Activated T-helper 1 cell treated with anti-CD3 and anti-CD28 coated beads, Interleukin-12 subunit alpha, Interleukin-12 subunit beta, Interleukin-2, Interleukin-4 antibody, amounts not matched to agents 30 ng/mL and 10 ng/mL and 1 ng/mL, durations not matched to agents 14 hours and 24 hours and 36 hours (primary cell): ENCODE measurements at places on chromosomes 11 and 22.

DNA sequence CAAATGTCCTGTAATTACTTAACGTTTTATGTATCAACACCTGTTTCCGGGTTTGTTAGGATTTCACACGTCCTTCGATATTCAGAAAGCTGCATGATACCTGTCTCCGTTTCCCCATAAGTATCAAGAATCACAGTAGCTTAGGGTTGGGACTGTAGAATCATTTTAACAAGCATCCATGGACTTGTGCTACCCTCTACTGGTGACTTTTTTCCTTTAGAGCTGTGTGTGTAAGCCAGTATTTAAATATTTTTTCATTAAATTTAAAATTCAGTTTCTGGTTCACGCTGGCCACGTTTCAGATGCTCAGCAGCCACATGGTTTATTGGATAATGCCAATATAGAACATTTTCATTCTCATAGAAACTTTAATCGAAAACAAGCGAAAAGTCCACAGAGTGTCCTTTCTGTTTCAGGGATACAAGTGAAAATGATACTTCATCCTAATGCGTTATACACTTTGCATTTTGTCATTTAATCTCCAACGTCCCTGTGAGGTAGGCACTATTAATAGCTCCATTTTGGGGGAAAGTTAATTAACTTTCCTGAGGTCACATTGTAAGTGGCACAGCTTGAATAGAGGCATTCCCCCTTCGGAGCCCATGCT, 61.5 kb upstream of the SLC25A18 start:
- peaks cover 4% of the 10 kb centered on the region for H3K4me1 ChIP-seq
- H3K27ac ChIP-seq: no peak overlapping the region
- H3K27me3 ChIP-seq: peaks cover 3% of the 10 kb centered on the region
- H3K36me3 ChIP-seq: no peaks in the 10 kb centered on the region

GRCh38 chr22:47318041-47318737, 555.7 kb downstream of the TBC1D22A start:
- H3K36me3 ChIP-seq: no peaks in the 10 kb centered on the region
- no peaks in the 10 kb centered on the region for H3K4me1 ChIP-seq
- H3K4me3 ChIP-seq: no peak overlapping the region
- no peak for DNase-seq

DNA sequence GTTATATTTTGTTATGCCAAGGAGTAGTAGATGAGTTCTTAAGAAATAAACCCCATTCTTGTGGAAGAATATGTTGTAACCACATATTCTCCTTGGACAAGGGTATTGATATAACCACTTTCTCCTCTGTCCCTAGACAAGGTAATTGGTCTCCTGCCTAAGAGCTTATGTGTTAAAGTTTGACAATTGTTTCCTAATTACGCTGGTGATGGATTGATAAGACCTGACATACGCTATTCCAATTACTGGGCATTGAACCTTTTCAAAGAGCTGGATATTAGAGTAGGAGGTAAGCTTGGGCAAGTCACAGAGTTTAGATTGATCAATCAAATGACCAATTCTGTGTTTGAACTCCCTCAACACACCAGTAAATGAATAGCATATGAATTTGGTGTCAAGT, 88.9 kb downstream of the RAB38 start:
- no peak overlapping the region for H3K4me3 ChIP-seq
- no peaks in the 10 kb centered on the region for H3K4me1 ChIP-seq
- DNase-seq: no peak
- no peak overlapping the region for H3K27ac ChIP-seq
- H3K27me3 ChIP-seq: peaks cover 8% of the 10 kb centered on the region
- H3K36me3 ChIP-seq: no peaks in the 10 kb centered on the region

- H3K36me3 ChIP-seq: no peaks in the 10 kb centered on the region
- no peak overlapping the region for H3K4me3 ChIP-seq
- no peak for DNase-seq
- no peaks in the 10 kb centered on the region for H3K4me1 ChIP-seq
- H3K27me3 ChIP-seq: peaks cover 4% of the 10 kb centered on the region
- no peak overlapping the region for H3K27ac ChIP-seq
Observed at GRCh38 chr22:45602824-45603595, 68.6 kb upstream of the ATXN10 start.

- H3K27ac ChIP-seq: no peak overlapping the region
- no peak for DNase-seq
- H3K27me3 ChIP-seq: peaks cover 29% of the 10 kb centered on the region
- peaks cover 7% of the 10 kb centered on the region for H3K4me1 ChIP-seq
- no peaks in the 10 kb centered on the region for H3K36me3 ChIP-seq
Observed at GRCh38 chr11:94658386-94658785, 91.2 kb downstream of the PIWIL4 start.

GRCh38 chr22:19597399-19597735, 73.2 kb upstream of the CLDN5 start:
- H3K27me3 ChIP-seq: no peaks in the 10 kb centered on the region
- H3K4me3 ChIP-seq: peak overlapping the region; percentile 23
- H3K27ac ChIP-seq: peak overlapping the region; percentile 59
- H3K4me1 ChIP-seq: peaks cover 31% of the 10 kb centered on the region

DNA sequence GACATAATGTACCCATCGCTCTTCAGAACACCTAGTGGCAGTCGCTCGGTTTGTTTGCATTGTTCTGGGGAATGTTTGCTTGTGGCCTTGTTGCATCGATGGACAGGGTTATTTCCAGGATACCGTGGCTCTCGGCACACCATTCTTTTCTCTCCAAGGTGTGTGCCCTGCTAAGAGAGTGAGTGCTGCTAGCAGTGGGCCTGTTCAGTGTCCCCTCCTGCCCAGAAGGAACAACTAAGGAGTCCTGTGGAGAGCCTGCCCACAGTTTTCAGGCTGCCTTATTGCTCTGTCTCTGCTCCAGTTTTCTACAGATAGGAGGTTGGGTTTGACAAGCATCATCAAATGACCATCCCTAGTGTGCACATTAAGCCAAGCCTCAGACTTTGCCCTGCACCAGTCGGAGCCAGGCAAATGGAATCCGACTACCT, 1.4 kb downstream of the CRY2 start:
- DNase-seq: no peak
- H3K36me3 ChIP-seq: peaks cover 2% of the 10 kb centered on the region
- H3K27me3 ChIP-seq: peaks cover 6% of the 10 kb centered on the region
- peak overlapping the region; percentile 86 for H3K4me3 ChIP-seq
- peaks cover 32% of the 10 kb centered on the region for H3K4me1 ChIP-seq
- H3K27ac ChIP-seq: no peak overlapping the region

DNA sequence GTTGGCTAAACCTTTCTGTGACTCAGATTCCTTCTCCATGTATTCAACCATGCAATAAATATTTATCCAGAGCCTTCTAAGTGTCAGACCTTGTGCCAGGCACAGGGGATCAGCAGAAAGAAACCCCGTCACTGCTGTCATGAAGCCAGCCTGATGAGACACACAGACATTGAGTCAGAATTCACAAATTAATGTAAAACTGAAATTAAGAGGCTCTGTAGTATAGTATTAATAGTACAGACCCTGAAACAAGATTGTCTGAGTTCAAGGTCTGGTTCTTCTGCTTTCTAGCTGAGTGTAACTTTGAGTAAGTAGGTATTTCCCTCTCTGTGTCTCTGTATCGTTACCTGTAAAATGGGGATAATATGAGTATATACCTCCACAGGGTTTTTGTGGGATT, 46.9 kb downstream of the ME3 start:
- no peak overlapping the region for H3K4me3 ChIP-seq
- H3K36me3 ChIP-seq: no peaks in the 10 kb centered on the region
- H3K4me1 ChIP-seq: no peaks in the 10 kb centered on the region
- H3K27me3 ChIP-seq: peaks cover 22% of the 10 kb centered on the region
- DNase-seq: no peak

GRCh38 chr11:66715346-66716085, 13.5 kb downstream of the SPTBN2 start:
- no peak for DNase-seq
- H3K36me3 ChIP-seq: no peaks in the 10 kb centered on the region
- H3K27ac ChIP-seq: no peak overlapping the region
- no peak overlapping the region for H3K4me3 ChIP-seq

- H3K4me3 ChIP-seq: peak overlapping the region; percentile 78
- H3K4me1 ChIP-seq: peaks cover 15% of the 10 kb centered on the region
- H3K27ac ChIP-seq: peak overlapping the region; percentile 89
- DNase-seq: peak; percentile 47
- H3K27me3 ChIP-seq: peaks cover 12% of the 10 kb centered on the region
Observed at GRCh38 chr11:2929531-2929949, 320 bp upstream of the PHLDA2 start.

DNA sequence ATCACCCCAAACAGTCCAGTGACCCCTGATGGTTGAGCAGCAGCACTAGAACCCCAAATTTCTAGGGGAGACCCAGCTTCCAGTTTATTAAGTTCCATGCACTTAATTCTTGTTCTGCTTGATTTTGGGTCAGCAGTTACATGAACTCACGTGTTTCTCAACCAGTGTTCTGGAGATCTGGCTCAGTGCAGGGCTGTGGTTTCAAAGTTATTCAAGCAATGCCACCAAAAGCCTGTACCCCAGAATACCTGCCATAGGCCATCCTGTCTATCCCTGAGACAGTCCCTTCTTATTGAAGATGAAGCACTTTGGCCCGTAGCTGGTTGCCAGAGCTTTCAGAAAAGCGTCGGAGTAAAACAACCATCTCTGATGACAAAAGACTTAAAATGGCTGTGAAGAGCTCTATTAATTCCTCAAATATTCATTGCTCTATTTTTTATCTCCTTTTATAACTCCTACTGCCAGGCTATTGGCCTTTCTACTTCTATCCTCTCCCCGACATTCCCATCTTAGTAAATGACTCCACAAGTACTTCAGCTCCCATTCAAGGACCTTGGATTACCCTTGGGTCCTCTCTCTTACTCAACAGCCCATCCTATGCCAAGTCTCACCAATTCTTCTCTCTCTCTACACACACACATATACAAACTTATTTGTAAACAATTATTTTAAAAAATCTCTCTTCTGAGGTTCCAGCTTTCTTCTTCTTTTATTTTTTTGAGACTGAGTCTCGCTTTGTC, 18.0 kb upstream of the VPREB1 start:
- no peaks in the 10 kb centered on the region for H3K4me1 ChIP-seq
- H3K36me3 ChIP-seq: no peaks in the 10 kb centered on the region
- no peak for DNase-seq
- no peak overlapping the region for H3K4me3 ChIP-seq
- H3K27ac ChIP-seq: no peak overlapping the region
